ENCODE measurements at places on chromosomes 3 and 15.

DNA sequence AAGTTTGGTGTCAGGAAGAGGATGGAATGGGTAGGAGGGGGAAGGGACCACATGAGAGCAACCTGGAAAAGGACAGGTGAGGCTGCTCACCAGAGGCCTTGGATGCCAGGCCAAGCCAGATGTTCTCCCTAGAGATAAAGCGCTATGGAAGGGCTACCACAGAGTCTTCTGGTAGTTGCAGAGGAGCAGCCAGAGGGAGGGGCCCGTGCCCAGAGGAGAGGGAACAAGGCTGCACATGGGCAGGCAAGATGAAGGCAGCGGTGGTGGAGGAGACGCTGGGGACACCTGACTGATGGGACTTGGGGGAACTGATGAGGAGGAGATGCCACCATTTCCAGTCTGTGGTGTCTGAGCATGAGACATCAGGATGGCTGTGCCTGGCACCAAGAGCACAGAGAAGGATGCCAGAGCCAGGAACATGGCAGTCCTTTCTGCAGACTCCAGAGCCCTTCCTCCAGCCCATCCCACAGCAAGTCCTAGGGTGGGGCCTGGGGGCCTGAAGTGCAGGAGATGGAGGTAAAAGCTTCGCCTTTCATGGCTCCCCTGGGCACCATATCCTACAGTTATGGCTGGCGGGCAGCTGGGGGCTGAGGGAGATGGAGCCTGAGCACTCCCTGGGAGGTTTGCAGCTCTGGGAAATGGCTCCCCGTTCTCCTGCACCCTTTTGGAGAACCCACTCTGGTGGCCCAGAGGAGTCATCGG is 103.0 kb downstream of the ETFA start:
- no peak for DNase-seq

DNA sequence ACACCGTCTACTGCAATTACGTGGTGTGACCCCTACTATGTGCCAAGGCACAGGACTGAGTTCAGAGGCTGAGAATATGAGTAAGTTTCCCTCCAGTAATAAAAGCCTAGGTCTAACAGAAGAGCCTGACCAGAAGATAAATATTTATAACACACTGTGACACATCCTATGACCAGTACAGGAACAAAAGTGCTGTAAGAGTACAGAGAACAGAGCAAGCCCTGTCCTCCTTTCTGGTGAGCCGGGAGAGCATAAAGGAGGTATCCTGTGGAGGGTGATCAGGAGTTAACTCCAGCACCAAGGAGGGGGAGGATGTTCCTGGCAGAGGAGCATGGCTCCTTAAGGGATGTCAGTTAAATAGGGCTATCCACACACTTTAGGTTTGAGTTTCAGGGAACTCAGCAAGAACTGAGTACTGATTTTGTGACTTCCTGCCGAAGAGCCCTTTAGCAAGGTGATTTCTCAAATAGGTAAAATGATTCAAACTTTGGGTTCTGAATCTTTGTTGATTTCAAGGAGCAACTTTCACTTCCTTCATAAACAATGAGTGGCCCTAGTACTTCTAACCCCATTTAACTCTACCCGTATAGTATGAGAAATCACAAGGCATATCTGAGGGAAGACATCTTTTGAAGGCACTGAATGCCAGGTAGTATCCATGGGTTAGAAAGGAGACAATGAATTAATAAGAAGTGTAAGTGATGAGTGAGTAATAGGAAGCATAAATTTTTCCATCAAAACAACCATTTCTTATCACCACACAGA is 198.0 kb downstream of the THRB start:
- DNase-seq: no peak

- no peak for DNase-seq
Observed at GRCh38 chr3:126446791-126447190, 28.9 kb downstream of the ZXDC start.

- no peak for DNase-seq
Observed at GRCh38 chr3:182583545-182583944, 209.8 kb upstream of the ATP11B start.

DNA sequence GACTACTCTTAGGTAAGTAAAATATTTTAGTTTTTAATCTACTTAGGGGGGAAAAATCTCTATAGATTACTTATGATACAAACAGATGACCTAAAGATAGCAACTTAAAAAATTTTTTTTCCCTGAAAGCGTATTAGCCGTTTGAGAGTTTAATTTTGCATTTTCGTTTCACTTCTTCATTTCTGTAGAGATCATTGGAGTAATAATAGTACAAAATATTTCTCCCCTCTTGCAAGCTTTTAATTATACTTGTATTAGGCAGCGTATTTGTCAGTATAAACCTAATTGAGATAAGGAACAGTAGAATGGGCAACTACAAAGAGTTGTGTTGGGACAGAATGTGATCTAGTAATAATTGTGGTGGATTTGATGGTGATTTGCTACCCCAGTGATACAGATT is 10.3 kb downstream of the SKIL start:
- DNase-seq: no peak

- no peak for DNase-seq
Observed at GRCh38 chr3:62100282-62100989, 272.9 kb downstream of the FEZF2 start.

DNA sequence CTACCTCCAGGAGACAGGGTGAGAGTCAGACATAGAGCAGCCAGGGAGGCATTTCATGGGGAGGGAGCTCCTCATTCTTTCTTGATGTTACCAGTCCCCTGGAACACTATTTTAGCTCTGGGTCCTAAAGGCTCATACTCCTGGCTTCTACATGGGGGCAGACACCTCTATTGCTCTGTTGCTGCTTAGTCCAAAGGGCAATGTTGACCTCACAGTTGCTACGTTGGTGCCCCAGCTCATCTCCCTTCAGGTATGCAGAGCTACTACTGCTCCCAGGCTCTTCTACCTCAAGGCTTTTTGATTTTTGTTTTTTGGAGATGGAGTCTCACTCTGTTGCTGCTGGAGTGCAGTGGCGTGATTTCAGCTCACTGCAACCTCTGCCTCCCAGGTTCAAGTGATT is 245.6 kb upstream of the LRRFIP2 start:
- DNase-seq: no peak

DNA sequence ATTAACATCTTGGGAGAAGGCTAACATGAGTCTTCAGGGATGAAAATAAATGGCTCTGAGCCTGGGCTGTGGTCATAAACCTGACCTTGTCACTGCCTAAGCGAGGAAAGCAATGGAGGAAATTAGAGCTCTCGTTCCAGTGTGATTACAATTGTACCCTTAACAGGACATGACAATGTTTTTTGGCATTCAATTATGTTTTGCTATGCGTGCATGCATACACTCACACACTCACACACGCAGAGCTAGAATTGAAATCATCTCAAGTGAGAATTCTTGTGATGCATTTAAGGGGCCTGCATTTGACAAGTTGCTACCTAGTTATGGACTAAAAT is 24.1 kb downstream of the ZNF80 start:
- no peak for DNase-seq

DNA sequence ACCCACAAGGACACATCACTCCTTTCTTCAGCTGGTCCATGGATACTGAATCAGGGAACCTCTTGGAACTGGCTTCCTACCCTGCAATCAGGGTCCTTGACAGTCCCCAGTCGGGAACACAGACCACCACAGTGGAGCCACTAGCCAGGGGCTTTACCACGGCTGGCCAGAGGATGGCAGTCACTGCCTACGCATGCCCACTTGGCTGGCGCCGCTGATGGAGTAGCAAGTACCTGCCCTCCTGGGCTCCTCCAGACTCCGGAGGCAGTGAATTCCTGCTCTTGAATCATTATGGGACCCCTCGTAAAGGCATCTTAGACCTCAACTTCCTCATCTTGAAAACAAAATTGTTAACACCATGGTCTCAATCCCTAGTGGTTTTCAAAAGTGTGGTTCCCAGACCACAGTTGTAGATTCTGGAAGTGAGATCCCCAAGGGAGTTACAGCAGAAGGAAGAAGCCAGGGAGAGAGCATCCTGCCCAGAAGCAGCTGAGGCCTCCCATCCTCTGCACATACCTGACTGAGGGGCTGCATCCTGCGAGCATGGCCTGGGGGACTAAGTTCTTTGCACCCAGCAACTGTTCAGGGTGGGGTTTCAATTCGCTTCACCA is 9.1 kb upstream of the SKIC8 start:
- DNase-seq: peak; percentile 29

GRCh38 chr15:80904998-80905397 is 84.6 kb downstream of the MESD start:
- DNase-seq: no peak

GRCh38 chr15:72318408-72318942 is 1.5 kb downstream of the CELF6 start:
- no peak for DNase-seq

GRCh38 chr15:58419803-58420524 is 11.8 kb upstream of the LIPC start:
- no peak for DNase-seq

DNA sequence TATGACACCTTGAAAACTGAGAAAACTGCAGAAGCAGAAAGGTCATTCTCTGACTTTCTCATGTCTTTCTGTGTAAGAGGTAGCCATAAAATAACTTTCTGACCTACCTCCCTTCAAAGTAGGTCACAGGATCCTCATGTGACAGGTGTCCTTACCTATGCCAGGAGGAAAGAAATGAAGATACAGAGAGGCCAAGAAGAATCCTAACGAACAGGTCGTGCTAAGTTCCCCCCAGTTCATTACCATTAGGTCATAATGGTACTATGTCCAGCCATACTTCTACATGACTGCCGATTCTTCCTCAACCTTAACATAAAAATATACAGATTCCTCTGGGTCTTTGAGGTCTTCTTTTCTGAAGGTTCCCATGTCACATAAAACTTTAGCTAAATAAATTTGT is 118.6 kb downstream of the FOXB1 start:
- no peak for DNase-seq

- no peak for DNase-seq
Observed at GRCh38 chr3:106629215-106629832, 747.9 kb upstream of the CCDC54 start.

- no peak for DNase-seq
Observed at GRCh38 chr3:171160325-171160724, 133.8 kb upstream of the SLC2A2 start.

DNA sequence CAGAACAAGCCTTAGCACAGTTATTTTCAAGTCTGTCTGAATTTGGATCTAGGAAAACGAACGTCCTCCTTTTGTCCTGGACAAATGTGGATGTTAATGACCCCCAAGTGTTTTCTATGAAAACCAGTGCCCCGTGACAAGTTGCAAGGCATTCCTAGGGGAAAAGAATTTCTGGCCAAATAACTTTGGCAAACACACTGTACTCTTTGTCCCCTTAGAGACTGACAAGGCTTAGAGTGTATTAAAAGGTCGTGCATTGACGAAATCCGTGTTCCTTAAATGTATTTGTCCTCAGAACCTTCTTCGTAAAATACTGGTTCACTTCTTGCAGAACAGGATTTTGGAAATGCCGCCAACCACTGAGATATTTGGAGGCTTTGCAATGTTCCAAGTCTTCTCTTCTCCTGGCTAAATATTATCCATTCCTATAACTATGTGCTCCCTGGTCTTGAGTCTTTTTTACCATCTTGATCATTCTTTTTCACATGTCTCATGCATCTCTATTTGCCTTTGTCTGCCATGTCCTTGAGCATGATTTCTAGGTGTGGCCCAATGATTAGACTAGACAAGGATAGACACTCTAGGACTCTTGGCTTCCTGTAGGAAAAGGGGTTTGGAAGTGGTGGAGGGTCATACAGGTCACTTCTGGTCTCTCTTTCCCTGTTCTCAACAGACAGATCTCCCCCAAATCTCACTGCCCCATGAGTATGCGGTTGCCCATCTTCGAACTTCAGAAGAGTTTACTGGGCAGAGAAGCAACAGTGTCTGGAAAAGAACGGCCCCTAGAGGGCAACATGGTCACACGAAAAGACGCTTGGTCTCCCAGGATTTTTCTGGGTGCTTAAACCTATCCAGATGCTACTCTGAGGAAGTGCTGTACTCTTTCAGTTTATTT is 117.5 kb downstream of the EDEM1 start:
- DNase-seq: peak; percentile 25

GRCh38 chr3:65508750-65509422 is 529.8 kb downstream of the MAGI1 start:
- no peak for DNase-seq

DNA sequence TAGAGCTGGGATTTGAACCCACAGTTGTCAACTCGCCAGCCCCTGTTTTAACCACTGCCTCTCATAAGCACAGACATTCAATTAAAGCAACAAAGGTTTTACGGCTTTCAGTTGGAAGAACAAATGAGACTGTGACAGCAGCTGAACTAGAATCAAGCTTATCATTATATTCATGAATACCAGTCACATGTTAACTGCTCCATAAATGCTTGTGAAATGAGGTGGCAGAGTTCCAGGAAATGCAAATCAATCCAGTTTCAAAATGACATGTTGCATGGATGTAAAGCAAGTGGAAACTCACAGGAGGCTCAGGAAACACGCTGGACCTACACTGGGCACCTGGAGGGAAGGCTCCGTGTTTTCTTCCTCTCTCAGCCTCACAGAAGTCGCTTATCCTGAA is 3.9 kb downstream of the GP5 start:
- DNase-seq: no peak

DNA sequence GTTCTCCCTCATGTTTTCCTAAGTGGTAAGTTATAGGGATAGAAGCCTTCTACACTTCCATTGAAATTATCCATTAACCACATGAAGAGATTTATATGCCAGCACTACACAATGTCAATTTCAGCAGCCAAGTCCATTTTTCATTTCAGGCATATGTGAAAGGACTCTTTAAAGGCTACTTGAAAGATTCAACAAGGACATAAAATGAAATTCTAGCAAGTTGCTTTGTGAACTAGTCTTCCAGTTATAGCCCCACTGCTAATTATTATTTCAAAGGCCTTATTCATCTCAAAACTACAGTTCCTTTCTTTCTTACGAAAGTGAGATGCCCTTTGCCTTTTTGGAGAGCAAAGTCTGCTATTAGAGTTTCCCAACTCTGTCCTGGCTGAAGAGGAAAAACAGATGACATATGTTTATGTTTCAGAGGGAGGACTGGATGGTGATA is 66.0 kb upstream of the SLC2A2 start:
- DNase-seq: no peak

DNA sequence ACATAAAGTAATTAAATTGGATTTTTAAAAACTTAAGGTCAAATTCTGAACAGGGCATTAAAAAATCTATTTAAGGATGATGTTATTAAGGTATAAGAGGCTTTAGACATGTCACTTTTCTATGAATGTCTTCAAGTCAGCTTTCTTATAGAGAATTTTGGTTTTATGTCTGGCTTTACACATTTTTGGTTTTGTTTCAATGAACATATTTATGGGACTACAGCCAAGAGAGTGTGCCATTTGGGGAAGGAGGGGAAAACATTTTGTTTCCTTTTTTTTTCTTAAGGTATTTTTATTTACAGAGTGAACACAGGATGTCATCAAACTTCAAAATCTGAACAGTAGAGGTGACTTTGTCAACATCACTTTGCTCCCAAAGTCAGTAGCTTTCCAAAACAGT is 222.8 kb downstream of the DPH6 start:
- DNase-seq: no peak

GRCh38 chr3:44761101-44761423 is 357 bp downstream of the KIAA1143 start:
- no peak for DNase-seq

DNA sequence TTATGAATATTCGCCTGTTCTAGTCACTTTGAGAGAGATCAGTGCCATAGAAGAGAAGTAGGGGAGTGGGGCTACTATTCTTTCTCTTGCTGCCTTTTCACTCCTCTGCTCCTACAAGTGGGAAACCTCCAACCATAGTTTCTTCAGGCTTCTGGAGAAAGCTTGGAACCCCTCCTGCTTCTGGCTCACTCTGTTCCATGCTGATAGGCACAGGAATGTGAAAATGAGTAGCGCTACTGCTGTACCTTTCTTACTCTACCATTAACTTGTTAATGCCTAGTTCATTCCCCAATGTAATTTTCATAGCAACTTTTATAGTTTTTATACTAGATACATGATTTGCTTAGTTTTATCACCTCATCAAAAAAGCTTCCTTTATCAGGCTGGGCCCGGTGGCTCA is 26.7 kb upstream of the JMJD7 start:
- no peak for DNase-seq

Measured in KG1 (cell line).